ENCODE measurements at places on chromosomes 3 and 15. TPM values are rescaled to one million over a fixed set of nuclear protein-coding genes. Genes with fewer than 3 reads are reported as not detected.
A peak's percentile ranks its signal among the peaks of the same experiment; 100 is the strongest.

RBMS3 gene
- total RNA-seq: 1.6 TPM

CNTN6 gene
- total RNA-seq: not detected

STAC gene
- total RNA-seq: not detected

SLMAP gene
- total RNA-seq: 42.5 TPM

ACTR8 gene
- total RNA-seq: 32.0 TPM

PLXNA1 gene
- 9.3 TPM for total RNA-seq

CRBN gene
- 40.4 TPM for total RNA-seq

ZNF662 gene
- 0.39 TPM for total RNA-seq

XCR1 gene
- not detected for total RNA-seq

GOLGA8K gene
- total RNA-seq: not detected

CDCP1 gene
- total RNA-seq: 0.48 TPM

PLA2G4B gene
- total RNA-seq: 9.9 TPM

ATP13A5 gene
- not detected for total RNA-seq

DNA sequence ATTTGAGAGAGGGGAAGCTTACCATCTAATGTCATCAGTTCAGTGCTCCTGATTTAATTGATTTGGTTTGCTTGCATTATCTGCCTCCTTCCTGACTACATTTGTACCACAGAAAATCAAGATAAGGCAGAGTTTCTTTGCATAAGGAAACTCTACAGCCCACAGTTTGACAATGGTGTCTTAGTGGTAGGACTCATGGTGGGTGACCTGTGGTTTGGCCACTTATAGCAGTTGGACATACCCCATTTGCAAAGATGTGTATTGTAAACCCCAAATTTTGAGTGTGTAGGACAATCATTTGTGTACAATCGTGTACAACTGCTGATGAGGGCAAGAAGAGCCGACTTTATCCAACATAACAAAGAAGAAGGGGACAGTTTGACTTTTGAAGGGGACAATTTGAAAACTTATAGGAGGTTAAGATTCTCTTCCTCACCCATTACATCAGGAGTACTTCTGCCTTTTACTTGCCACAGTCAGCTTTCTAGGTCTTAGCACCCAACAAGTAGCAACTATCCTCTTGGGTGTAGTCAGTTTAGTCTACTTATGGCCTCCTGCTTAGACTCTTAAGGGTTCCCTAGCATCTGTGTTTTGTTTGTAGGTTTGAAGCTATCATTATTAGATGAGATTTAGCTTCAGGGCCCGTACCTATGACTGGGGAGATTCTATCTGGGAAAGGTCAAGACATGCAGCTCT lies 6.2 kb downstream of the TGFBR2 start:
- H3K27me3 ChIP-seq: no peaks in the 10 kb centered on the region
- H3K4me1 ChIP-seq: peaks cover 78% of the 10 kb centered on the region
- H3K36me3 ChIP-seq: peaks cover 43% of the 10 kb centered on the region
- peak overlapping the region; percentile 96 for H3K27ac ChIP-seq

DNA sequence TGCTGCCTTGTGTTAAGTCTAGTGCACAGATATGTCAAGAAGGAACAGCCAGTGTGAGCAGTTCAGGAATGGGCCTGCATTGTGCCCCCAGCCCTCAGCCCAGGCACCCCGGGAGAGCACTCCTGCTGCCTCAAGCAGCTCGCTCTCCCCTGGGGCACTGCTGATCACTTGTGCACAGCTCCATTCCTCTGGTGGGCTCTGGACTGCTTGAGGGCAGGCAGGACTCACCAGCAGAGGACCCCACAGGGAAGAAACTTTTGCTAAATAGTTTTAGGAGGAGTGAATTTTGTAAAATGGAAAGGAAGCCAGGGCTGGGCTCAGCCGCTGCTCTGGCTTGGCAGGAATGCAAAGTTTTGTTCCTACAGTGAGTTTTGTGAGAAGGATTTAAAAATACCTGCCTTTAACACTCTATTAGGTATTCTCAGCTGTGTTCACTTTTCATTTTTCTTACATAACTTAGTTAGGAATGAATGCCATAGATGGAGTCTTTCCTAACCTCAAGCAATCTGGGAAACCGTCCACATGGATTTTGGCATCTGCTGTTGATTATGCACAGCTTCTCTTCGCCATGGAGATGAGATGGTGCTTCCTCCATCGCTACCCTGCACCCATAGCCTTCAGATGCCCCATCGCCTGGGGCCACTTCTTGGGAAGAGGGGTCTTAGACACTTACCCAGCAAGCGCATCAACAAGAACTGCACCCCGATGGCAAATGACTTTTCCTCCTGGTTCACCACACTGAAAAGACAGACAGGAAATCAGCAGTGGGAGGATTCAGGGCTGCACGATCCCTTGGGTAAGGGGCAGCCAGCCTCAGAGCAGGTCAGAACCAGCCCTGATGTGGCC lies 42.3 kb upstream of the RAB6B start:
- H3K36me3 ChIP-seq: no peaks in the 10 kb centered on the region
- DNase-seq: no peak
- no peak overlapping the region for H3K4me3 ChIP-seq
- peaks cover 5% of the 10 kb centered on the region for H3K4me1 ChIP-seq
- no peak overlapping the region for H3K27ac ChIP-seq

DNA sequence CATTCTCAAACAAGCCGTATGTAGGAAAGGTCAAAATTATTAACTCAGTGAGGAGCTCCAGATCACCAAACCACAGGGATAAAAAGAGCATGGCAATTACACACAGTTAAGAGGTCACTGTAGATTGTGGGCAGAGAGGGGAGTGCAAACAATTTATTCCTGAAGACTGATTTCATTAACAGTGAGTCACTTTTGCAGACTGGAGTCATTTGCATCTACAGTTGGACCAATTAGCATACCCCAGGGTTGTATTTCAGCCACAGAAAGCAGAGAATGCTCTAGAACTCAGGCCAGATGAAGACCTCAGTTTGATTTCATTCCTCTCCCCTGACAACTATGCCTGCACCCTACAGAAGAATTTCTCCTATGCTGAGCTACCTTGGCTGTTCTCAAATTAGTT lies 40.1 kb downstream of the SETMAR start:
- H3K27ac ChIP-seq: no peak overlapping the region
- no peaks in the 10 kb centered on the region for H3K4me1 ChIP-seq
- no peak overlapping the region for H3K4me3 ChIP-seq
- no peak for DNase-seq
- H3K27me3 ChIP-seq: no peaks in the 10 kb centered on the region

DNA sequence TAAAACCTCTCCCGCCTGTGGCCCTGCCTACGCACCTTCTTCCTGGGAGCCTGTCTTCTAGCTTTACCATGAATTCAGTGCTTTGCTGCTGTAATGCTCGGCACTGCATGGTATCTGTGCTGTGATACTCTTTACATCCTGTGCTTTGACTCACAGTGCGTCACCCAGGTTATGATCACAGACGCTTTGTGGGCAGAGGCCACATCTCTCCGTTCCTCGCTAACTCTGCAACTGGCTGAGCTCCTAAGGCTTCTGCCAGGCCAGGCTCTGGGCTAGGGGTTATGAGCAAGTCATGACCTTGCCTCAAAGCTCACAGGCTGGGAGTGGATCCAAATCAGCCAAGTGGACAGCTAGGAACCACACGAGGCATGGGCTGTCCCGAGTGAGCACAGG lies 23.2 kb downstream of the SPTBN5 start:
- H3K4me1 ChIP-seq: peaks cover 20% of the 10 kb centered on the region
- peak overlapping the region; percentile 77 for H3K27ac ChIP-seq
- peak; percentile 87 for DNase-seq
- H3K4me3 ChIP-seq: peak overlapping the region; percentile 7

GRCh38 chr3:172709774-172710663 lies 848 bp downstream of the NCEH1 start:
- H3K36me3 ChIP-seq: no peaks in the 10 kb centered on the region
- peak; percentile 21 for DNase-seq
- no peak overlapping the region for H3K27ac ChIP-seq

GRCh38 chr3:77102951-77103769 lies 63.3 kb downstream of the ROBO2 start:
- H3K36me3 ChIP-seq: no peaks in the 10 kb centered on the region
- no peaks in the 10 kb centered on the region for H3K27me3 ChIP-seq
- no peak for DNase-seq
- H3K4me1 ChIP-seq: no peaks in the 10 kb centered on the region
- H3K27ac ChIP-seq: no peak overlapping the region

GRCh38 chr3:159672728-159673688 lies 315.6 kb upstream of the IL12A start:
- DNase-seq: no peak
- no peak overlapping the region for H3K27ac ChIP-seq
- H3K4me1 ChIP-seq: no peaks in the 10 kb centered on the region
- H3K4me3 ChIP-seq: no peak overlapping the region

DNA sequence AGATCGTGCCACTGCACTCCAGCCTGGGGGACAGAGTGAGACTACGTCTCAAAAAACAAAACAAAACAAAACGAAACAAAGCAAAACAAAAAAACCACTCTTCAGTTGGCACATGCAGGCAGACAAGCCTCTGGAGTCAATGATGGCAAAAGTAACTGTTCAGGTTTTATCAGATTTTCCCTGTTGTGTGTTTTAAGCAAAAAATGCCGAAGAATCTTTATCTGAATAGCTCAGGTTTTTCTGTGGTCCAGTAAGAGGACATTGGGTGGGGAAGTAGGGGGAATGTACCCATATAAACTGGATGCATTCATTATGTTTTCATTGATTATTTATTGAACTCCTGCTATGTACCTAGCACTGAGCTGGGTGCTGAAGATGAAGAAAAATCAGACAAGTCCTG lies 20.8 kb upstream of the BCL2A1 start:
- H3K27me3 ChIP-seq: no peaks in the 10 kb centered on the region
- no peak for DNase-seq
- peaks cover 3% of the 10 kb centered on the region for H3K4me1 ChIP-seq
- H3K27ac ChIP-seq: no peak overlapping the region

DNA sequence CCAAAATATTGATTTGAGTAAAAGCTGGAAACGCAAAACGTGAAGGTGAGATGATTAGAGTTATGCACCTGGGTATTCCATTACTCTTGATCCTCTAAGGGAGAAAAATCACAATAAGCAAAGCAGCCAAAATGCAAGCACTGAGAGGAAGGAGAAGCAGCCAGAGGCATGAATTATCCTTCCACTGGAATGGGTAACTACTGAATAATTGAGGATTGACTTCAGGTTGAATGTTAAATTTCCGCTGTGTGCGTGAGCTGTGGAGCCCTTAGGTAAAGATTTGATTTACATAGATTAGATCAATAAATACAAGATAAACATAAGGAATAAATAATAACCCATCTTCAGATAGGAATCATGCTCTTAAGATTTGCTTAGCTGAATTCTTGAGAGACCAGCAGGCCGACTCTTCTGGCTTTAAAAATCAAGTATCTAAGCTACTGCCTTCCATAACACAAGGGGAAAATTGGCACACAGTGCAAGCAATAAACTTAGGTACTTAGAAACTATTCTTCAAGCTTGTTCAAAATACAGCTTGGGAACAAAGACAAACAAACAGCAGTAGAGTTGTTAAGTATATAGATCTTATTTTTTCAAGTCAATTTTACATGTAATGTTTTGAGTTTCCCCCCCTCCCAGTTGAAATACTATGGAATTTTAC lies 1459.5 kb downstream of the ZPLD1 start:
- H3K36me3 ChIP-seq: no peaks in the 10 kb centered on the region
- no peaks in the 10 kb centered on the region for H3K4me1 ChIP-seq
- no peak overlapping the region for H3K27ac ChIP-seq
- no peak overlapping the region for H3K4me3 ChIP-seq
- no peak for DNase-seq
- no peaks in the 10 kb centered on the region for H3K27me3 ChIP-seq

GRCh38 chr3:72312339-72312738 lies 527.4 kb upstream of the PROK2 start:
- H3K4me3 ChIP-seq: no peak overlapping the region
- H3K27me3 ChIP-seq: no peaks in the 10 kb centered on the region
- DNase-seq: peak; percentile 22
- no peaks in the 10 kb centered on the region for H3K36me3 ChIP-seq
- no peak overlapping the region for H3K27ac ChIP-seq

Data from activated CD4-positive, alpha-beta memory T cell treated with anti-CD3 and anti-CD28 coated beads for 36 hours (primary cell).